ENCODE measurements at places on chromosomes 1 and 21. TPM values are rescaled to one million over a fixed set of nuclear protein-coding genes. Genes with fewer than 3 reads are reported as not detected.

DNA sequence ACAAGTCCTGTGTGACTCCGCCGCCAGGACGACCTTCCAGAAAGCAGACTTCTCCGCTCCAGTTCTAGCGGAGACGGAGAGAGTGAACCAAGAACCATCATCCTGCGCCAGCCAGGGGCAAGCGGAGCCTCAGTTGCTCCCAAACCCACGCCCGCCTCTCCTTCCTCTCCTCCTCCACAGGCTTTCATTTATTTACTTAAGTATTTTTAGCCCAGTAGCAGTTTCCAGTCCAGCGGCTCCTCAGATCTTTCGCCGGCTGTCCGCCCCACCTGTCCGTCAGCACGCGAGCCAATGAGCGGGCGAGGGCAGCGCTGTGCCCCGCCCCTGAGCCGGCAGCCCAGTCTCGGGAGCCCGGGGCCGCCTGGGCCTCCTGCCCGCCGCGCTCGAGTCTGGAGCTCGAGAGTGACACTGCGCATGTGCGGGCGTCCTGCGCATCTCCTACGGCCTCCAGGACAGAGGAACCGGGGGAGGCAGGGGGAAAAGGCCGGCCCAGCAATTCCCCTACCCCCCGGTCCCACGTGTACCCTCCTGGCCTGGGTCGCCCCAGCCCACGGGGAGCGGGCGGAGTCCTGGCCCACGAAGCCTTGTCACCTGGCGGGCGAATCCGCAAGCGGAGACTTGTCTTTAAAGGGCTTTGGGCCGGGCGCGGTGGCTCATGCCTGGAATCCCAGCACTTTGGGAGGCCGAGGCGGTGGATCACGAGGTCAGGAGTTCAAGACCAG lies at the start of gene FALEC:
Gene FALEC, plus strand, starts transcription at position 425 of the 722 bp plus-strand sequence.
- peak; percentile 97 for DNase-seq

DNA sequence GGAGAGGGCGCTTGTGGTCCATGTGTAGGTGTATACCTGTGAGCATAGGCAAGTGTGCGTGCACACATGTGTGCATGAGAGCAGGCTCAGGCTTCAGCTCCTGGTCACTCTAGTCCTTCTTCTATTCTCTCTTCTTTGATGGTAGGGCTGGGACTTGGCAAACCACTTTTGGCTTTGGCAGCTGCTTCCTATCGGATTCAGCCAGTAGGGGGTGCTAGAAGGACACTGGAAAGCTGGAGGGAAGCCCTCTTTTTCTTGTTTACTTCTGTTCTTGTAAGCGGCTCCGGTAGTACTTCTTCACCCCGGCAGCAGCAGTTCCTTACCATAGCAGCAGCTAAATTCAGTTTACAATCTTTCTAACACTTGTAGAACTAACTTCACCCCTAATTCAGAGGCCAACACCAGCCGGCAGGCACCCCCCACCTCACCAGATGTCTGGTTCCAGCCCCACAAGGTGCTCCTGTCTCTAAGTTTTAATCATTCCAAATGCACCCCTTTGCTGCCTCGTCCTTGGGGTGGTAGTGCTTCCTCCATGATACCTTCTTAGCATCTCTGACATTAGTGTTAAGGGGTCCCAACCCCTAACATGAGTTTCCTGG lies 25.1 kb downstream of the NENF start:
- DNase-seq: peak; percentile 52

GRCh38 chr1:23177438-23178380 lies 9.1 kb upstream of the LUZP1 start:
- DNase-seq: peak; percentile 70

DNA sequence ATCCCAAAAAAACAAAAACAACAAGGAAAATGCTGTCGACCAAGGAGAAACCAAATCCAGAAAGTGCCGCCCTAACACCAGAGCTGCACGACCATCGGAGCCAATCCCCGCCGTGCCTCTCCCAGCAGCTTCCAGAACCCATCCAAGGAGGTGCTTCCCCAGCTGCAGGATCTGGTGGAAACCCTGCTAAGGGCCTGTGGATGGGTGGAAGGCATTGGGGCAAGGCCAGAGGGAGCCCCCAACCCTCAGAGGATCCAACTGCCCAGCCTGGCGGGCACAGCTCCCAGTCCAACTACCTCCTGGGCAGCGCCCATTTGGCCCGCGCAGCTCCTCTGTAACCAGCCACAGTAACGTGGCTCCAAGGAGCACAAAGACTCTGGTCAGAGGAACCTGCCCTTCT lies 81.6 kb downstream of the NPHP4 start:
- DNase-seq: no peak

DNA sequence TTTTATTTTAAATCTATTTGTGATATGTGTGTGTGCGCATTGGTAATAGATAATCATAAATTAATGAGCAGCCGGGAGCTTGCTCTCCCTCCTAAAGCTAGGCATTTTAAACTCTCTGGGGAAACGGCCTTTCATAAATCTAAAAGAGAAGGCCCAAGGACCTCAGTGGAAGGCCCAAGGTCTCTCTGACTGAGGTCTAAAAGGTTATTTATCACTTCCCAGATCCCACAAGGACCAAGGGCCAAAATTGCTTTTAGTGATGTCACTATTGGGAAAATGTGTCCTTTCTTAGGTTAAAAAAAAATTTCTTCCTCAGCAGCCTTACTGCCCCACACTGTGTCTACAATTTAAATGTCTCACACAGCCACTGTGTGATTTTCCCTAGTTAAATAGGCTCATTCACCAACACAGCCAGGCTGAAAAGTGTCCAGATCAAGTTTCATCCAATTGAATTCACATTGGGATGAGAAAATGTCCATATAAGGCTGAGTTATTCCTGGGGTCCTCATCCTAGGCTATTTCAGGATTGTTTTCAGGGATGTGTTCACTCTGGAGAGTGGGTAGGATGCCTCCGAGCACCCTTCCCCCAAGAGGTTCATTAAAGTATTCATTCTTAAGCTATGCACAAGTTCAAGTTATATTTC lies 46.1 kb downstream of the SLC44A3 start:
- no peak for DNase-seq

DNA sequence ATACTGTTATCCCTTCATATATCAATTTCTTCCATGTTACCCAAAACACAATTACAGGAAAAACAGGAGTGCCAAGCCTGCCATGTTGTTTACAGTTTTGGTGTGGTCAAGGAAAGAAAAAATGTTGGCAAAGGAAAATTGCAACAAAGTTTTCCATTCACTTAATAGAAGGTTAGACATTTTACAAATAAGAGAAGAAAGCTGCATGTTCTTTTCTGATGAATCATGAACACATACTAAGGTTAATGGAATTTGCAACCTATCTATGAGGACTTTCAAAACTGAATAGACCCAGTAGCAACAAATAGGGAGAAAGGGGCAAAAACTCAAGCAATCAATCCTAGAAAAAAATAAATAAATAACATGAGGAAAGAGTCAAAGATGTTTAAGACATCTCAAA lies 556.7 kb downstream of the DPYD start:
- DNase-seq: no peak

- DNase-seq: no peak
Observed at GRCh38 chr1:113442131-113442530, 51.8 kb downstream of the MAGI3 start.

DNA sequence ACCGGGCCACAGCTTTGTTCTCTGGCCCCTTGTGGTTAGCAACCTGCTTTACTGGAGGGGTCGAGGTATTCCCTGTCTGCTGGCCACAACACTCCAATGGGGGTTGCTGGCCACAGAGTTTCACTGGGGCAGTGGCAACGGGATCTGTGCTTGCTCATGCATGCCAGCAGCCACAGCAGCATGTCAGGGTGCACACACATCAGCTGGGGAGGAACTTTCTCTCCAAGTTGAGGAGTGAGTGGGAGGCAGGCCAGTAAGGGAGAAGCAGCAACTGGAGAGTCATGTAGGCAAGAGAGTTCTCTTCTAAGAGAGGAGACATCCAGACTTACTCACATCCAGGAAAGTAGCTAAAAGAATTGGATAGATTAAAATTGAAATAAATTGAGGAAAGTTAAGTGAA lies 38.0 kb downstream of the SAMD13 start:
- DNase-seq: no peak

- no peak for DNase-seq
Observed at GRCh38 chr1:20493309-20493708, 7.3 kb upstream of the CAMK2N1 start.

DNA sequence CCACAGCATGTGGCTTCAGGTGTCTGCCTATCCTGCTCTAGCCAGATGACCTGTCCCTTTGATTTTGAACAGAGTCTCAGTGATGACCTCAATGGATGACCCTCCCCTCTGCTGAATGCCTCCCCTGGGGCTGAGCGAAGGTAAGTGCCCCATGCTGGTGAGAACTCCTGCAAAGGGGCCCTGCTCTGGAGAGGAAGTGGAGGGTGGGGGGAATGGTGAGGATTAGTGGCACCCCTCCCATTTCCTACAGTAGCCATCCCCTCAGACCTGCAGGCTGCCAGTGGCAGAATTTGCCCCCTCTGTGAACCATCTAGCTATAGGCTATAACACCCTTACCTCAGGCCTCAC lies 3.7 kb upstream of the PMVK start:
- no peak for DNase-seq

DNA sequence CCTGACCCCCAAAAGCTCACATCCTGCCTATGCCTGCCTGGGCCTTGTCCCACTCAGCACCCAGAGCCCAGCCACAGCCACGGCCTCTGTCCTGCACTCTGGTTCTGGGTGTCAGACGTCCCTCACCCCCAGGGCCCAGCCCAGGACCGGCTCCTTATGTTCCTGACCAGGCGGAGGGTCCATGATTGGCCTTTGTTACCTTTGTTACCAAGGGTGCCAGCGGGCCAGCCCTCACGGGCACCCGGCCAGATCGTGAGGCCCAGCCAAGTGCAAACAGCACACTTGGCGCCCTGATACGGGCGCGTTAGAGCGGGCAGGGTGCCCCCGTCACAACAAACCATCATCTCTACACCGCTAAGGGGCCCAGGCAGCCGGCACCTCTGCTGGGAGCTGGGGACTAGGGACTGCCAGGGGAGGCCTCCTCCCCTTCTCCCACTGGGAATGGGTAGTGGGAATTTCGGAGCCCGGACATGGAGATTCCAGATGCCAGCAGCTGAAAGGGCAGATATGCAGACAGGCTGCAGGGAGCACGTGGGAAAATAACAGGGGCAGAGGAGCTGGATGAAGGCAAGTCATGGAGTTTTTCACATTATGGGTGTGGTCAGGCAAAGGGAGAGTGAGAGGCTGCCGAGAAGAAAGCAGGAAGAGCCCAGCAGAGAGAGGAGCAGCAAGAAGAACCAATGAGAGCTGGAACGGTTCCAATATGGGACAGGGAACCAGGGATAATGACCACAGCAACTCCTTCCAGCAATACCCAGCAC lies 22.1 kb downstream of the HSPG2 start:
- peak; percentile 60 for DNase-seq

GRCh38 chr1:195591917-195592672 lies 1016.1 kb downstream of the KCNT2 start:
- DNase-seq: no peak

PRAMEF13 gene
- not detected for total RNA-seq

SYNC gene
- total RNA-seq: 95.5 TPM
